ENCODE measurements at places on chromosomes 1 and 21. TPM values are rescaled to one million over a fixed set of nuclear protein-coding genes. Genes with fewer than 3 reads are reported as not detected.

The THEM4 gene
- total RNA-seq: 10.8 TPM

DNA sequence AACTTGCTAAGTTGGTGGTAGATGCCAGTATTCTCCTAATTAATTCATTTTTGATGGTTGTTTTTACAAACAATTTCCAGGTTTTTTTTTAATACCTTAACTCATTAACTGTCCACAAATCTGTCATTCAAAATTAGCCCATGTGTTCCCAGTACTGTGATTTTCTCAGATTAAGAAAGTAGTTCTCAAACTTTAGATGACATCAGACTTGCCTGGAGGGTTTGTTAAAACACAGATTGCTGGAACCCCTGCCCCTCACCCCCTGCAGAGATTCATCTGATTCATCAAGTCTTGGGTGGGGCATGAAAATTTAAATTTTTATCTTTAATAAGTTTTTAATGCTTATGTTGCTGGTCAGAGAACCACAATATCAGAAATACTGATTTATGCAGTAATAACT, 130.5 kb downstream of the BACH1 start:
- DNase-seq: no peak
- H3K4me3 ChIP-seq: no peak overlapping the region
- H3K27me3 ChIP-seq: no peaks in the 10 kb centered on the region
- H3K36me3 ChIP-seq: no peaks in the 10 kb centered on the region
- H3K27ac ChIP-seq: no peak overlapping the region

- H3K27me3 ChIP-seq: peaks cover 2% of the 10 kb centered on the region
- no peak overlapping the region for H3K27ac ChIP-seq
- no peaks in the 10 kb centered on the region for H3K4me1 ChIP-seq
Observed at GRCh38 chr21:34916446-34916845, 132.7 kb downstream of the RUNX1 start.

The LDLRAD2 gene
- total RNA-seq: 1.5 TPM

The CFAP74 gene
- total RNA-seq: not detected

- H3K27me3 ChIP-seq: no peaks in the 10 kb centered on the region
- no peak for DNase-seq
- H3K4me3 ChIP-seq: no peak overlapping the region
- peaks cover 9% of the 10 kb centered on the region for H3K4me1 ChIP-seq
- H3K36me3 ChIP-seq: peaks cover 4% of the 10 kb centered on the region
Observed at GRCh38 chr1:29289493-29289892, 53.2 kb downstream of the PTPRU start.

- no peak for DNase-seq
- no peaks in the 10 kb centered on the region for H3K4me1 ChIP-seq
- peaks cover 56% of the 10 kb centered on the region for H3K36me3 ChIP-seq
- no peak overlapping the region for H3K27ac ChIP-seq
- H3K27me3 ChIP-seq: no peaks in the 10 kb centered on the region
- no peak overlapping the region for H3K4me3 ChIP-seq
Observed at GRCh38 chr1:246733704-246734103, 9.5 kb downstream of the SCCPDH start.

The KIAA0040 gene
- 9.1 TPM for total RNA-seq

DNA sequence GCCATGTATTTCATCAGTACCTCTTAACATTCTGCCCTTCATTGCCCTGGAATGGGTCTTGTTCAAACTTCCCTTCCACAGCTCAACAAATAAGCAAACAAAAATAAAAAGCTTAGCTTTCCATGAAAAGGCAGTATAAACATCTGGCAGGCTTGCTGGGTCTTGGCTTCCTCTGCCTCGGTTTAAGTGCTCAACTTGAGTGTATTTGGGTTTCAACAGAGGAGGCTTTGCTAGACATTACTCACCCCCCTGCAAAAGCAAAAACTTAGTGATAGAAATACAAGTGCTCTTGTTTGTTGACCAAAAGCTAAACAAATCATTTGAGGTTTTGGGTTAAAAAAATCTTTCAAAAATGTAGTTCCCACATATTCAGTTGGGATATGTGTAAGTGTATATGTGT, 518.5 kb downstream of the PLPP3 start:
- H3K27me3 ChIP-seq: no peaks in the 10 kb centered on the region
- H3K36me3 ChIP-seq: no peaks in the 10 kb centered on the region
- no peak overlapping the region for H3K4me3 ChIP-seq
- peak; percentile 89 for DNase-seq
- peaks cover 19% of the 10 kb centered on the region for H3K4me1 ChIP-seq

DNA sequence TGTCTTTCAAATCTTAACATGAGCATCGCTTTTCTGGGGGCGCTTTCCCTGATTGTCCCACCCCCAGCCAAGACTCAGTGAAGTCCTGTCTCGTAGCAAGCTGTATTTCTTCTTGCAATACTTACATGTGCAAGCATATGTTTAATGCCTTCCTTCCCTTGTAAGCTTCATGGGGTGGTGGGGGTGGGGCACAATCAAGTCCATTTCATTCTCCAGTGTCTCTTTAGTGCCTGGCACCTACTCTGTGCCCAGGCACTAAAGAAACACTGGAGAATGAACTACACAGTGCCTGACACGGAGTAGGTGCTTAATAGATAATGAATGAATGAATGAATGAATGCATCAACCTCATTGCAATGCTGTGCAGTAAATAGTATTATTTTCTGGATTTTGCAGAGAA, 143.1 kb downstream of the PLPP3 start:
- H3K27me3 ChIP-seq: no peaks in the 10 kb centered on the region
- no peak for DNase-seq
- H3K4me3 ChIP-seq: no peak overlapping the region
- H3K36me3 ChIP-seq: no peaks in the 10 kb centered on the region
- H3K4me1 ChIP-seq: peaks cover 36% of the 10 kb centered on the region

- H3K36me3 ChIP-seq: peaks cover 3% of the 10 kb centered on the region
- no peaks in the 10 kb centered on the region for H3K4me1 ChIP-seq
- no peak for DNase-seq
- H3K4me3 ChIP-seq: no peak overlapping the region
Observed at GRCh38 chr1:24425441-24425840, 9.8 kb downstream of the NIPAL3 start.

- no peak overlapping the region for H3K4me3 ChIP-seq
- H3K4me1 ChIP-seq: no peaks in the 10 kb centered on the region
- no peaks in the 10 kb centered on the region for H3K27me3 ChIP-seq
Observed at GRCh38 chr1:115295904-115296696, 41.9 kb downstream of the NGF start.

The FCRL2 gene
- total RNA-seq: not detected

DNA sequence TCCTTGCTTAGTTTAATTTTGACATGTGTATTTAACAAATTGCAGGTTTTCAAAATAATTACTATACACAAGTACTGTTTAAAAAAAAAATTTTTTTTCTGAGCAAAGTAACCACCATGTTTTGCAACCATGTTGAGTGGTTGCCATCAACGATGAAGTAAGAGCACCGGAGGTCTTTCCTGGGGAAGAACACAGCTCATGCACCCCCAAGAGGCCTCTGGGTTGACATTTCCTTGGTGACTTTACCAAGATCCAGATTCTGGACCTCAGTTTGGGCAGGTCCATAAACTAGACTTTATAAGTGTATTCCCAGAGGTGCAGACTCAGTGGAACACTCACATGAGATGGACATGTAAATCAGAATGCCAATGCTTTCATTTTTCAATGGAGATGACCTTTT, 36.8 kb upstream of the RALGPS2 start:
- H3K4me1 ChIP-seq: peaks cover 3% of the 10 kb centered on the region
- H3K4me3 ChIP-seq: no peak overlapping the region
- H3K27me3 ChIP-seq: no peaks in the 10 kb centered on the region
- no peak overlapping the region for H3K27ac ChIP-seq
- H3K36me3 ChIP-seq: no peaks in the 10 kb centered on the region
- no peak for DNase-seq
